Stimulated activated CD8-positive, alpha-beta memory T cell treated with anti-CD3 and anti-CD28 coated beads, Interleukin-12 subunit alpha, Interleukin-12 subunit beta, amount 100 ng/mL, for 1 hour (primary cell): ENCODE measurements at places on chromosomes 3 and 15.

GRCh38 chr15:52511084-52511483 is 17.6 kb downstream of the MYO5A start:
- DNase-seq, result no peak

- no peak for DNase-seq
Measured at GRCh38 chr3:56291953-56292352, 176.3 kb downstream of the ERC2 start.

DNA sequence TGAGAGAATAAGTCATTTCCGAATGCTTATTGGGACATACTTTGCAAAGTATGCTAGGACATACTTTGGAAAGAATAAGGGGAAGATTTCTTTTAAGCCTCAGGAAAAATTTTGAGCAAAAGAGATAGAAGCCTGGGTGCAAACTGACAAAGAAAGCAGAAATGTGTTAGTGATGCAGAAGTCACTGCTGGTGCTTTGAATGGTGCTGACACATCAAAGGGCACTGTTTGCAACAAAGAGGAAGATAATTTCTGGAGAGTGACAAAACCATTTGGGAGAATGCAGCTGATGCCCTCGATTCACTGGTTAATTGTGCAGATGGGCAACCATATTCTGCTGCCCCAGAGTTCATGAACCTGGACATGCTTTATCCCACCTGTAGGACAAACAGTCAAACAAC is 11.0 kb upstream of the RAP2B start:
- no peak for DNase-seq

GRCh38 chr15:85330901-85331588 is 49.4 kb upstream of the AKAP13 start:
- DNase-seq, result peak; percentile 52

- DNase-seq, result no peak
Measured at GRCh38 chr3:37330466-37330865, 156.1 kb upstream of the LRRFIP2 start.

DNA sequence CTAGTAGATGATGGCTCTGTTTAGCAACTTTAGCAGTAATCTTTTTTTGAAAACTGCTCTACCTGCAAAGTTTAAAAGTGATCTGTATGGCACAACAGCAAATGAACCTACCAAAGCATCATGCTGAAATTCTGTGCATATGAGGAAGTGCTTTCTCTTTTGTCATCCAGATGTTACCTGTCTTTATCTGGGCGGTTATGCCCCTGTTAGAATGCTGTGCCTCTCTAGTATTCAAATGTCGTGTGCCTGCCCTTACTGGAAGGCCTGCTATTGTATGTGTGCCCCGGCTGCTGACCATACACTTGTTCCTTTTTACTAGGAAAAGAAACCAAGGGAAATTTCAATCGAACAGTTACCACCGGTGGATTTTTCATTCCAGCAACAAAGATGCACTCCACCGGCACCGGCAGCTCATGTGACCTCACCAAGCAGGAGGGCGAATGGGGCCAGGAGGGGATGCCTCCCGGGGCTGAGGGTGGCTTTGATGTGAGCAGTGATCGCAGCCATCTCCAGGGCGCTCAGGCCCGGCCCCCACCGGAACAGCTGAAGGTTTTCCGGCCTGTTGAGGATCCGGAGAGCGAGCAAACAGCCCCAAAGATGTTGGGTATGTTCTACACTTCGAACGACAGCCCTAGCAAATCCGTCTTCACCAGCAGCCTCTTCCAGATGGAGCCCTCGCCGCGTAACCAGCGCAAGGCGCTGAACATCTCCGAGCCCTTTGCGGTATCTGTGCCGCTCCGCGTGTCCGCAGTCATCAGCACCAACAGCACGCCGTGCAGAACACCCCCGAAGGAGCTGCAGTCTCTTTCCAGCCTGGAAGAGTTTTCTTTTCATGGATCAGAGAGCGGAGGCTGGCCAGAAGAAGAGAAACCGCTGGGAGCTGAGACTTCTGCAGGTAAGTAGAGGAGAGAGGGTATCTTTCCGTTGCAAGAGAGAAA is 61.6 kb downstream of the TMEM39A start:
- no peak for DNase-seq

GRCh38 chr15:85394554-85395333 is 14.3 kb downstream of the AKAP13 start:
- DNase-seq, result no peak

GRCh38 chr3:73536952-73537351 is 87.8 kb downstream of the PDZRN3 start:
- DNase-seq, result no peak
